ENCODE measurements at places on chromosomes 13 and 19. TPM values are rescaled to one million over a fixed set of nuclear protein-coding genes. Genes with fewer than 3 reads are reported as not detected.
A peak's percentile ranks its signal among the peaks of the same experiment; 100 is the strongest.

DNA sequence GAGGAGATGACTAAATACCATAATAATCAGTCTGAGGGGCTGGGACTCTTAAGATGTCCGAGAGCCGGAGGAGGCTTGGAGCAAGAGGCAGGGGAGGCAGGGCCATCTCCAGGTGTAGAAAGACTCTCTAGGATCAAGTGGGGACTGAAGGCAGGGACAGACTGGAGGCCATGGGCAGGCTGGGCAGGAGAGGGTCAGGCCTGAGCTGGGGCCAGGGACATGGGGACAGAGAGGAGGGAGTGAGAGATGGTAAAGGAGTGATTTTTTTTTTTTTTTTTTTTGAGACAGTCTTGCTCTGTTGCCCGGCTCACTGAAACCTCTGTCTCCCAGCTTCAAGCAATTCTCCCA is 2.2 kb downstream of the JOSD2 start:
- no peak for DNase-seq

The SHANK1 gene
- 0.83 TPM for total RNA-seq

DNA sequence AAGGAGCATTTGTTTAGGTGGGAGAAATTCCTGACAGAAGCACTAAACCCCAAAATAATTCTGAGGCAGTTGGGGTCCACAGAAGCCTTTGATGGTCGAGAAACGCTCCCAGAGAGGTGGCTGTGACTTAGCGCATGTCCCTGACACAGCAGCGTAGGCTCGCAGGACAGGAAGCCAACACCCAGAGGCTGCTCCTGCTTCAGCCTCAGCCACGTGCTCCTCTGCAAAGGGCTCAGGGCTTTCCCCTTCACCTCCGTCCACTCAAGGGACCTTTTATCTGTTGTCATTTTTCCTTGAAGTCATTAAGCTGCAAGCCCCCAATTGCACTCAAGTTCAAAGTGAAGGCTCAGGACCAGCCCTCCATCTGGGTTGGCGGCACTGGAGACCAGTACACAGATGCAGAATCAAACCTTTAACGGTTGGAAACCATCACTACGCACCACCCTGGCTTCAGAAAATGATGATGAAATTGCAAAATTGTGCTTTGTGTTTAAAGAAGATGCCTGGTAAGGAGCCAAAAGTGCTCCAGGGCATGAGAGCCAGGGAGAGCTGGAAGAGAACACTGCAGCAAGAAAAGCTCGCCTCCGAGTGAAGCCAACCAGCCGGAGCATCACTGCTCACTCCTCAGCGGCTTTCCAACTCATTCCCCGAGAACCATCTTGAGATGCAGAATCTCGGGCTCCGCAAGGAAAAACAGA is 219.6 kb downstream of the RAP2A start:
- DNase-seq = no peak

- peak; percentile 28 for DNase-seq
Observed at GRCh38 chr19:31334849-31335624, 14.2 kb downstream of the TSHZ3 start.

The SELENOV gene
- not detected for total RNA-seq

- DNase-seq = no peak
Observed at GRCh38 chr19:52640916-52641315, 2.8 kb upstream of the ZNF83 start.

GRCh38 chr19:31278555-31279435 is 70.4 kb downstream of the TSHZ3 start:
- DNase-seq = no peak

DNA sequence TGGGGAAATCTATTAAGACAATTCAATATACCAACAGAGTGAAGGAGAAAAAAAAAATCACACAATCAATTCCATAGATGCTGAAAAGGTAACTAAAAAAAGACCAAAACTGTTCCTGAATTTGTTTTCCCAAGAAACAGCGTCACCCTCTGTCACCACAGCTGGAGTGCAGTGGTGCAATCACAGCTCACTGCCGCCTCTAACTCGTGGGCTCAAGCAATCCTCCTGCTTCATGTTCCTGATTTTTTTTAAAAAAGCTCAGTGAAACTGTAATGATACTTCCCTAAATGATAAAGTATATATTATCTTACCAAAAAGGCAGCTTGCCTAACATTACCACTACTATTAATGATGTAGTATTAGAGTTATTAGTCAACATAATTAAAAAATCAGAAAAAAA is 19.6 kb upstream of the ZFP14 start:
- DNase-seq = no peak

The SIGLECL1 gene
- not detected for total RNA-seq

The SPTBN4 gene
- 0.67 TPM for total RNA-seq

DNA sequence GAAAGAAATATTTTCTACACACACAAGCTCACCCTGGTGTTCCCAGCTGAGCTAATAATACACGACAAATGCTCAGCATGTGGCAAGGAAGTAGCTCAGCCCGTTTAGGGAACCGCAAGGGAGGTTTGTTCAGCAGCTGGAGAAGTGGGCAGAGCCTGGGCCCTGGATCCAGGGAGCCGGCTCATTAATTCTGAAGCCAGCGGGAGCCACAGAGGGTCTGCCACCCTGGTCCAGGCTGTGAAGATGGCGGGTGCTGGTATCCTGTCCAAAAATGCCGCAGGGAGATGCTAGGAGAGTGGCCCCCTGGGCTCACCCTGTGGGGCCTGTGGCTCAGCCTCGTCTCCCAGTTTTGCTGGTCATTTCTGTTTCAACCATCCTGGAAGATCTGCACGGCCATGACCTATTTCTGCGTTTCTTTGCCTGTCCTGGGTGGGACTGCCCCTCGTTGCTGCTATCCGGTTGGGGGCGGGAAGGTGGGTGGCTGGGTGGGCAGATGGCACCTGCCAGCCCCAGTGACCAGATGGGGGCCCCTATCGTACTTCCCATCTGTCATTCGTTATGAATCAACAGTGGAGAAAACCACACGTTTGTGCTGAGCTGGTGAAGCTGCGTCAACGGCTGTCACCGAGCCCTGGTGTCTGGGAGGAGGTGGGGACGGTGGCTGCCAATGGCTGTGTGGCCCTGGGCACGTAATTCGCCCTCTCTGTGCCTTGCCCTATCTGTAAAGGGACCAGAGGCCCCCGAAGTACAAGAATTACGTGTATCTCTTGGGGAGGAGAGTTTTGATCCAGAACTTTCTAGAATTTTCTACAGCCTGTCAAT is 2.7 kb upstream of the GNA15 start:
- peak; percentile 37 for DNase-seq

GRCh38 chr19:54230031-54230430 is 7.2 kb upstream of the LILRB3 start:
- no peak for DNase-seq

The CNN2 gene
- 23.1 TPM for total RNA-seq

The HSPB6 gene
- 19.8 TPM for total RNA-seq
